ENCODE measurements at places on chromosomes 4 and X. TPM values are rescaled to one million over a fixed set of nuclear protein-coding genes. Genes with fewer than 3 reads are reported as not detected.

DNA sequence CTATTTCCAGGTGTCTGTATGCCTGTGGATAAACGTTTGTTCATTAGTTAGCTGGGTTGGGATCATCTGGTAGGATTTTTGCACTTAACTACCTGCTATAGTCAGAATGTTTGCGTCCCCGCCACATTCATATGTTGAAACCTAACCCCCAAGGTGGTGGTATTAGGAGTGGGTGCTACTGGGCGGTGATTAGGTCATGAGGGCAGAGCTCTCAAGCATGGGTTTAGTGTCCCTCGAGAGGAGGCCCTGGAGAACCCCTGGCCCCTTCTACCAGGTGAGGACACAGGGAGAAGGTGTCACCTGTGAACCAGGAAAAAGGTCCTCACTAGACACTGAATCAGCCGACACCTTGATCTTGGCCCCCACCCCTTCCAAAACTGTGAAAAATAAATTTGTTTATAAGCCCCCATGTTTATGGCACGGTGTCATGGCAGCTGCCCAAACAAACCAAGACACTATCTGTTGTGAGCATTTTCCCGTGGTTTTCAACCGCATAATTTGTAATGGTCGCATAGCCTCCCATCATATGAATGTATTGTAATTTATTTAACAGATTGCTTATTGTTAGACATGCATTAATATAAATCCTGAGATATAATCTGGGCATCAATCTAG lies 92.7 kb upstream of the TRIM2 start:
- peak; percentile 16 for DNase-seq

DNA sequence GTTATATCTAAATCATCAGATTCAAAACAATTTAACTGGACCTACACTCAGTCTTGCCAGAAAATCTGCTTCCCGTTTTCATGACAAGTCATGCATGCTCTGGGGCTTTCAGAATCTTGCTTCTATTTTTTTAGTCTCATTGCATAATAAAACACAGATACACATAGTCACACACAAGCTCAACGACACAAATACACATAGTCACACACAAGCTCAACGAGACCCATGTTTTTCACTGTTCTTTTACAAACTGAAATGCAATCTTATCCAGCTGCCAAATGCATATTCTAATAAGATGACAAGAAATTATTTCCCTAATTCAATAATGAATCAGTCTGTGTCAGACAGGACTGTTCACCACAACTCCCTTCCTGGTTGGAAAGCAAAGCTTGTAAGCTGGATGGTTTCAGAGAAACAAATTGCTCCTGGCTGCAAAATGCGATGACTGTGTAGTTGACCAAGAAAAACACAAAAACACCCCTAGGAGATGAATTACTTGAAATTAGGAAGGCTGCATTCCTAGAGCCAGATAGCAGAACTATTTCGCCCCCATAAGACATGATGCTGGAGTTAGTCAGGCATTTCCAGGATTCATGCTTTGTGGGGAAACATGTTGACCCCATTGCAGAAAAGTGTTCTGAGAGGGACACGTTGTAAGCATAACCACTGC lies 208.7 kb downstream of the CHIC2 start:
- DNase-seq = no peak

GRCh38 chrX:154602226-154602625 lies 16.9 kb downstream of the CTAG1B start:
- DNase-seq = peak; percentile 6

DNA sequence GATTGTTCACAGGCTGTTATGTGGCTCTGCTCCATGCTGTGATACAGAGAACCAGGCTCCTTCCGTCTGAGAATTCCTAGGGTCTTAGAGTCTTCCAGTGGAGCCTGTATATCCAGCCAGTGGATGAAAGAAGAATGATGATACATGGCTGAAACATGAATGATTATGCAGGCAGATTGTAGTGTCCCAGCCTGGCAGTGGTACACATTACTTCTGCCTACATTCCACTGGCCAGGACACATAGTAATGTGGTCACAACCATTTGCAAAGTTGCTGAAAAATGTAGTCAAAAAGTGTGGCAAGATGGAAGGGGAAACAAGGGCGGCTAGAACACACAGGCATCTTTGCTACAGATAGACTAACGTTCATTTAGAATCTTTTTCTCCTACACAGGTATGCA lies 4.5 kb upstream of the GBA3 start:
- DNase-seq = no peak

DNA sequence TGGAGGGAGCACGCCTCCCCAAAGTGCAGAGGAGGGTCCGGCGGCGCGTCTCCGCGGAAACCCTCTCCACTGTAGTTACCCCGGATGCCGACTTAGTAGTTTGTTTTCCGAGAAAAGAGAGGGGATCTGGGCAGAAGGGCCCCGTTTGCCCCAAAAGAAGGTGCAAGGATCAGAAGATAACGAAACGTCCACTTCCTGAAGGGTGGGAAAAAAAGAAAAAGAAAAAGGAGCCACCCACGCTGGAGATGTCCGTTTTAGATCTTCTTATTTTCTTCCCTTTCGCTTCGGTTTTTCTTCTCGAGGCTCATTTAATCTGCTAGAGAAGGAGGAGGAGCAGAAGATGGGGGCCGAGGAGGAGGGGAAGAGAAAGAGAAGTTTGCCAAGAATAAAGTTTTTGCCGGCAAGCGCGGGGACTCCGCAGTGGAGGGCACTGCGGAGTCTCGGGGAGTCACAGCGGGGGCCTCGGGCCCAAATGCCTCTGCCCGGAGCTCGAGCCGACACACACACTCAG lies 517 bp downstream of the LEF1 start:
- no peak for DNase-seq

GRCh38 chrX:88425739-88426138 lies 321.3 kb upstream of the CPXCR1 start:
- DNase-seq = no peak

DNA sequence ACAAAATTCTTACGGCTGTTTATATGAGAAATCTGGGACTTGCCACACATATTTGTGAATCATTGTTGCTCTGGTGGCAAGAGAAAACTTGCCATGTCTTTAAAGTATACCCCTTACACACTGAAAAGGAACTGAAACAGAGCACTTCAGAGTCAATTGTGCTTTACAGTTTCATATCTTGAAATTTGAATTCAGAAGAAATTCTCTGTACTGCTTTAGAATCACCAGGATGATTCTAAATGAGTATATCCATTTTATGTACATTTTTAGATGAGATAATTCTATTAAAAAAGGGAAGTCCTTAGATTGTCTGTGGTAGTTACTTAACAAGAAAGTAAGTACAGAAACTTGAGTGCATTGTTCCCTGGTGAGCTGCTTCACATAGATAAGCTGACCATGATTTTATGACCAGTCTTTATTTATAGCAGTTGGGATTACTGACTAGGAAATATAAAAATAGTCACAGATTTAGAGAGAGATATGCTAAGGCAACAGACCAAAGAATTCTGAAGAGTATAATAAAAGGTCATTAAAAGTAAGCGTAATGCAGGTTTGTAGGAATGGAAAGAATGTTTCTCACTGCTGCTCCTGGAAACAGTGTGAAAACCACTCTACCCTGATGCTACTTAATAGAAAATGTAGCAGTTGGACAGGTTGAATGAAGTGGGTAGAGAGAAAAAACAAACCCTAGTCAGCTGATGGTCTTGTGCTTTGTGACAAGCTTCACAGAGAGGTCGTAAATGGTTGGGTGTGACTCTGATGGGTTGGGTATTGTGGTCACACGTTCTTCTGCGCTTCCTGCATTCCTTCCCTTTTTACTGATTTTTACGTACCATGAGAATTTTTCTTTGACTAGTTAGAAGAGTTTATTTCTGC lies 41.0 kb downstream of the FNIP2 start:
- DNase-seq = no peak

DNA sequence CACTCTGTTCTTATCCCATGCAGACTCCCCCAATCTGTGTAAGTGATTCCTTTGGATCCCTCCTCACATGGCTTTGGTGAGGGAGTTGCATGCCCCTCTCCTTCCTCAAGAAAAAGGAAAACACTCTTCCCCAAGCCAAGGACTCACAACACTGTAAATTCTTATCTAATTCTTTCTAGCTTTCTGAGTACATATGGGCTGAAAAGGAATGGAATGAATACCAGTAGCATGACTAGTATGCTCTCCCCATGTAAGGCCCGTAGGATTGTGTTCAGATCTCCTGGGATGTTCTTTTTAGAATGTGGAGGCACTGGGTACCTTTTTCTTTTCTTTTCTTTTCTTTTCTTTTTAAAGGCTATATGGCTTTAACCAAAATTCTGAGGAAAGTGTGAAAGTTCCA lies 17.0 kb upstream of the MAGED1 start:
- no peak for DNase-seq

- no peak for DNase-seq
These were observed 62.2 kb upstream of the RAB33B start for GRCh38 chr4:139391731-139392130.

DNA sequence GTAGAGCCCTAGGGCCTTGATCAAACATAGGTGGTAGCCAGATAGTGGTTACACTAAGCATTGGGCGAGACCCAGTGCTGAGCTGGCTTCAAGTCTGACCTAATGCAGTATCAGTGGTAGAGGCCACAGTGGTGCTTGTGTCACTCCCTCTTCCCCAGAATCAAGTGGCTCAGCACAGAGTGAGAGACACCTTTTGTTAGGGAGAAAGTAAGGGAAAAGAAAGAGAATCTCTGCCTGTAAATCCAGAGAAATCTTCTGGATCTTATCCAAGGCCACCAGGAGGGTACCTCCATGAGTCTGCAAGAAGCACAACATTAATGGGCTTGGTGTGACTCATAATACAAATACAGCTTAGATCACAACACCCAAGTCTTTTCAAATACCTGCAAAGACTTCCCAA lies 117.7 kb upstream of the SLC6A14 start:
- no peak for DNase-seq

GRCh38 chr4:113145519-113146291 lies 96.3 kb downstream of the ANK2 start:
- no peak for DNase-seq

GRCh38 chrX:74511704-74512103 lies 90.4 kb downstream of the SLC16A2 start:
- DNase-seq = no peak

- no peak for DNase-seq
These were observed 19.7 kb downstream of the CYSLTR1 start for GRCh38 chrX:78307665-78308064.

GRCh38 chr4:140121646-140122045 lies 32.3 kb downstream of the MAML3 start:
- DNase-seq = no peak

DNA sequence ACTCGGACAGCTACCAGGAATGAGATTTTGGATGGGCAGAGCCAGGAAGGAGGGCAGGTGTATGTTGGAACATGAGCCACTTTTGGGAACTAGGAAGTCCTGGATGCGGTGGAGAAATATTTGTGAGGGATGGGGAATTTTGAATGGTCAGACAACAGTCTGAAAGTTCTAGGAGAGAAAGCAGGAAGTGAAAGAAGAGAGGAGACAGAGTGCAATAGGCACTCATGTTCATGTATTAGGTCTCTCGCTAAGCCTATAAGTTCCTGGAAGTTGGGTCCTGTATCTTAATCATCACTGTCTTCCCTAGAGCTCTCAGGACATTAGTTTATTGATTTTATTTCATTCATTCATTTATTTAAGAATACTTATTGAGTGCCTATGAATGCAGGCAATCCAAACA lies 65.7 kb upstream of the CITED1 start:
- DNase-seq = no peak

DNA sequence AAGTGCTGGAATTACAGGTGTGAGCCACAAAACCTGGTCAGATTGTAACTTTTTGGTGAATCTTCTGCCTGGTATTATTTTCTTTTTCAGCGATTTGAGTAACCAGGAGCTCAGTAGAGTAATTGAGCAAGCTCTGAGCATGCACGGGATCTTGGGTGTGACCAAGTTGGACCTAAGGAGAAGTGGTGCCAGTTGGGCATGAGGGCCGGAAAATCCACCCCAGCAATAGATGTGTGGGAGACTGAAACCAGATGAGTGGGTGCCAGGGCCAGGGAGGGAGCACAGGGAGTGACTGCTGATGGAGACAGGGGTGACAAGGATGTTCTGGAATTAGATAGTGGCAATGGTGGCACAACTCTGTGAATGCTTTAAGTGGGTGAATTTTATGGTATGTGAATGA lies 3.7 kb upstream of the CCNQ start:
- no peak for DNase-seq

- peak; percentile 68 for DNase-seq
These were observed 35.9 kb downstream of the ETDC start for GRCh38 chrX:135345107-135345589.

DNA sequence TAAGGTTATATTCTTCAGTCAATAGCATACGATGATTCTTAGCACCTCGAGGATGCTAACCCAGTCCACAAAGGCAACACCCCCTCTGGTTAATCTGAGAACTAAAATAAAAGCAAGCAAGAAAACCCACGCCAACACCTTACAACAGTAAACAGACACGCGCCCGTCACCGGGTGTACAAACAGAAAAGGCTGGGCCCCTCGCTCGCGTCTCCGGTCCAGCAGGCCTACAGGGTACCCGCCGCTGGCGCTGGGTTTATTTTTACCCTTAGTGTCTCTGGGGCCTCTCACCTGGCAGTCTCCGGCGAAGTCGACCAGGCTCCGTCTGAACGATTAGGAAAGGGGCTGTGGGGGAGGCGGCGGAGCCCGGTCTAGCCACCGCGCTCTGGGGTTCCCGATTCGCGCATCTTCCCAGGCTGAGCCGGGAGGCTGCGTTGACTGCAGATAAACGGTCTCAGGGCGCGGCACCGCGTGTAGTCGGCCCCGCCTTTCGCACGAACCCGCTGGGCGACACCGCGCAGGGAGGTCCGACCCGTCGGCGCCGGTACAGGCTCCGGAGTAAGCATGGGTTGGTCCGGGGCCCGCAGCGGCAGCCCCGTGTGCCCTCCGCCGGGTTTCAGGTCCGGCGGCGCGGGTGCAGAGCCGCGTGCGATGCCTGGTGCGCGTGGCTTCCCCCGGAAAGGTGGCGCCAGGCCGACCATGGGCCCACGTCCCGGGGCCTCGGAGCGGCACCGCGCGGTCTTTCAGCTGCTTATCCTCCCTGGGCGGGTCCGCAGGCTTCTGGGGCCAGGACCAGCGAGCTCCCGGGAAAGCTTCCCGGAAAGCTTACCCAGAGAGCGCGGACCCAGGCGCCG lies 441 bp downstream of the SLC9B2 start:
- peak; percentile 78 for DNase-seq

DNA sequence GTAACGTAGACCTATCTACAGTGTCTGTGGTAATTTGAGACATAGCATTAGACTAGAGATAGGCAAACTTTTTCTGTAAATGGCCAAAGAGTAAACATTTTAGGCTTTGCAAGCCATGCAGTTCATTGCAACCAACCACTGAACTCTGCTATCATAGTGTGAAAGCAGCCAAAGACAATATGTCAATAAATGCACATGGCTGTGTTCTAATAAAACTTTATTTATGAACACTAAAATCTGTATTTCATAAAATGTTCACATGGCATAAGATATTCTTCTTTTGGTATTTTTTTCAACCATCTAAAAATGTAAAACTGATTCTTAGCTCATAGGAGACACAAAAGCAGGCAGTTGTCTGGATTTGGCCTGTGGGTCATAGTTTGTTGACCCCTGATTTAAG lies 120.9 kb downstream of the AMELX start:
- no peak for DNase-seq

The ADH1B gene
- 4,370 TPM for total RNA-seq

The CT45A10 gene
- 0.45 TPM for total RNA-seq

The PDHA1 gene
- total RNA-seq = 146 TPM

The SLC6A14 gene
- 0.05 TPM for total RNA-seq

The GRIA2 gene
- not detected for total RNA-seq

The ABCG2 gene
- 7.2 TPM for total RNA-seq

The HPSE gene
- 0.75 TPM for total RNA-seq

The TEX13A gene
- not detected for total RNA-seq

The ZNF280C gene
- total RNA-seq = 1.1 TPM

The DCK gene
- total RNA-seq = 1.9 TPM

The DDX53 gene
- total RNA-seq = not detected
